Hippocampal formation (tissue), 2 donors: ENCODE measurements at places on chromosomes 11 and 22.

DNA sequence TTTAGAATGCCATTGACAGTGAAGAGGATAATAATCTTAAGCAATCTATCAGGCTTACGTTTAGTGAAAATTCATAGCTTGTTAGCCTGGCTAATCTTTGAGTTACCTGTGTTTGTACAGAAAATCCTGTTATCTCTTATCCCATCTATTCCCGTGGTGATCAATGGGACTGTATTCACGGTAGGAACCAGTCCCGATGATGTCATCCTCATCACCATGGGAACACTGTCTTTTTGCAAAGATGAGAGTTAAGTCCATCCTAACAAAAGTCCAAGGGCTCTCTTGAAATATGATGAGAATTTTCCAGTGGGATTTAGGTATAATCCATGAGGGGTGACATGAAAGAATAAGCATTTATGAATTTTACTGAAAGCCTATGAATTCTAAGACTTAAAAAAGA is 762.2 kb downstream of the ETS1 start:
- no peak for DNase-seq

- DNase-seq, result peak; percentile 33
Observed at GRCh38 chr22:37623075-37624016, 14.7 kb downstream of the GGA1 start.

- DNase-seq, result no peak
Observed at GRCh38 chr11:64631675-64632074, 40.7 kb downstream of the SLC22A12 start.

GRCh38 chr11:78818201-78818600 is 243.5 kb upstream of the NARS2 start:
- DNase-seq, result no peak

- DNase-seq, result no peak
Observed at GRCh38 chr11:74443071-74443864, 24.1 kb downstream of the KCNE3 start.

- no peak for DNase-seq
Observed at GRCh38 chr11:9825315-9825714, 161.4 kb downstream of the SWAP70 start.

- DNase-seq, result peak; percentile 6
Observed at GRCh38 chr22:49934891-49935557, 16.6 kb downstream of the CRELD2 start.

DNA sequence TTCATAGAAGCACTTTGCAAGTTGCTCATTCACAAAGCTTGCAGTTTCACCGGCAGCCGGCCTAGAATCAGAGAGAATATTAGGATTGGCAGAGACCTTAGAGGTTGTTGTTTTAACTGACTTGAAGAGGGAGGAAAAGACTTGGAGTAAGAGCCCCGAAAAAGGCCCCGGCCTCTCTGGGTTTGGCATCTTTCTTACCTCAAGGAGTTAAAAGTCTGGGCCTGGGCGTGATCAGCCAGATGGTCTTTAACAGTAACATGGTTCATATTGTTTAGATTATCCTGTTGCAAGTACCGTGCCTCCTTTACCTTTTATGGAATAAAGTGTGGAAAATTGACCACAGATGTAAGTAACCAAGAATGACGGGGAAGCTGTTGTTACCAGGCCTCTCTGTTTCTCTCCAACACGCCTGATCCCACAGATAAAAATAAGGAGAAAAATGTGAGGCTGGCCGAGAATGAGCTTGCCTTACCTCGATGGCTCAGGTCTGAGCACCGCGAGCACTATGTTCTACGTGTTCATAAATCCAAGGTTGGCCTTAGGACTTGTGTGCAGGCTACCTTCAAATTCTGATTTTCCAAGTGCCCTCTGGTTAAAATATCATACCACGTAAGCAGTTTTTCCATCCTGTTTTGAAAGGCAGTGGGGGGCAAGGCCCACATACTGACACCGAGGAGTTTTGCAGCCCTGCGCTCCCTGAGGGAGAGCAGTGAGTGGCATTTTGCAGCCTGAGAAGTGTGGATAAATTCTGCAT is 56.4 kb downstream of the PARVA start:
- DNase-seq, result no peak

DNA sequence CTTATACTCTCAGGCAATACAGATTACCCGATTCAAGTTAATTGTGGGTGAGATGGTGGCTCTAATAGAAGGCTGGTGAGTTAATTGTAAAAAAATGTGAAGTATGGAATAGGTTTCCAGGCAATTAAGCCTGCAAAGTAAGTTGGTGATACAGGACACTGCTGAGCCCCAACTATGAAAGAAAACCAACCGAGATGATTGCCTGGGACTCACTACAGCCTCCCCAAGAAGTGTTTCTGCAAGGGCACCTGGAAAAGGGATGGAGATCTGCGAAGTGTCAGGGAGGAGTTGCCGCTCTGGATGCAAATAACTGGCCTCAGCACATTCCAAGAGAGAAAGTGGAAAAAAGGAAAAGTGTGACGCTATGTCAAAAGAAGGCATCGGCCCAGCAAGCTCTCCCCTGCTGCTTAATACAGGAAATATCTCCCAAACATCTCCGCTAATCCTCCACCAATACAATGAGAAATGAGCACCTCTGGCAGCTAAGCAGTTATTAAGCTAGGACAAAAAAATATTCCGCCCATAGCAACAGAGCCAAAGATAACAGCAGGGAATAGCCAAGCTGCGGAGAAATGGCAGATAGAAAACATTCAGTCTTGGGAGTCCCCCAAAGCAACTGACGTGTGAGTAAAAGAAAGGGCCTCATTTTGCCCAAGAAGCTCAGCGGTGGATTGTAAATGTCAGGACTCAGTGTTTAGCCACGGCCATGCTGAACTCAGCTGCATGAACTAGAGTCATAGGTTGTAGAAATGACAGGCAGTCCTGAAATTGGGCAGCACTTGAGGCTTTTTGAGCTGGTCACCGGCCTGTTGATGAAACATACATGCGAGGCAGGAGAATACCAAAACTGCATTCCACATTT is 133.7 kb downstream of the SNX19 start:
- no peak for DNase-seq

GRCh38 chr11:6654281-6655019 is 1.2 kb downstream of the DCHS1 start:
- peak; percentile 22 for DNase-seq

DNA sequence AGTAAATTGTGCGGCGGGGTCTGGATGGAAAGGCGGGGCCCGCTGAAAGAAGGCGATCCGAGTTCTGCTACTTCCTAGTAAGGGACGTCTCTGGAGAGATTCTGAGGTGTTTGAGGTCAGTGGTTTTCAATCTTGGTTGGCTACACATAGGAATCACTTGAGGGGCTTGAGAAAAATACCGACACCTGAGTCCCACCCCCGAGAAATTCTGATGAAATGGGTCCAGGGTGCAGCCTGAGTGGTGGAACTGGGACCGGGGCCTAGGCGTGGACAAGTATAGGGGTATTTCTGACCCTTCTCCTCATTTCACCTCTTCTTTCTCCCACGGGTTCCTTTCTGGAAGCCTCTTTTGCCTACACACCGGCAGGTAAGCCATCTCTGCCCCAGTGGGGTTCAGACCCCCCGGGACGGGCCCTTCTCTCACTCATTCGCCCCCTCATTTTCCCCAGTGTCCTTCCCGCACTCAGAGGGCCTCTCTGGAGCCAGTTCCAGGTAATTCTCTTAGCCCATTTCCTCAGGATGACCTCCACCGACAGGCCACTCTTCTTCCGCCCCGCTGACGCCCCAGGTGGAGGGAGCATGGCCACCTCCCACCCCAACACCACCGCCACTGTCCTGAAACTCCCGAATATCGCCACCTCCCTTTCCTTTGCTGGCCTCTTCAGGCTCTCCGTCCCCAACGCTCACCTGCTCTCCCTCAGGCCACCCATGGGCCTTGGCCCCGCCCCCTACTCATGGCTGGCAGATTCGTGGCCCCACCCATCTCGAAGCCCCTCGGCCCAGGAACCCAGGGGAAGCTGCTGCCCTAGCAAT is 11.8 kb downstream of the ROBO3 start:
- no peak for DNase-seq

GRCh38 chr11:63462137-63462536 is 28.8 kb downstream of the PLAAT5 start:
- DNase-seq, result no peak

DNA sequence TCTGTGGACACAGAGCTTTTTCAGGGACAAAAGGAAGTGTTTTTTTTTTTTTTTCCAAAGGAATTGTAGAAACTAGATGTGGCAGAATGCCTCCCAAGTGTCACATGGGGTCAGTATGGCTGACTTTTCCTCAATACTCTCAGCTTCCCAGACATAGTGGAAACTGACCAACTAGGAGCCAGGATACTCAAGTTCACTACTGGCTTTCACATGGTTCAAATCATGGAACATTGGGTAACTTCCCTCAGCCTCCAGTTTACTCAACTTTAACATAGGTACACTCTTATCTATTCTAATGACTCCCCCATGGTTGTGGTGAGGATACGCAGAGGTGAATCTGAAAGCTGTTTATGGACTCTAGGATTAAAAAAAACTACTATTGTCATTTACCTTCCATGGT is 1.4 kb downstream of the SLC5A1 start:
- no peak for DNase-seq

- no peak for DNase-seq
Observed at GRCh38 chr11:67270256-67271204, 4.3 kb downstream of the GRK2 start.

- no peak for DNase-seq
Observed at GRCh38 chr11:134207538-134208239, 16.1 kb downstream of the NCAPD3 start.

DNA sequence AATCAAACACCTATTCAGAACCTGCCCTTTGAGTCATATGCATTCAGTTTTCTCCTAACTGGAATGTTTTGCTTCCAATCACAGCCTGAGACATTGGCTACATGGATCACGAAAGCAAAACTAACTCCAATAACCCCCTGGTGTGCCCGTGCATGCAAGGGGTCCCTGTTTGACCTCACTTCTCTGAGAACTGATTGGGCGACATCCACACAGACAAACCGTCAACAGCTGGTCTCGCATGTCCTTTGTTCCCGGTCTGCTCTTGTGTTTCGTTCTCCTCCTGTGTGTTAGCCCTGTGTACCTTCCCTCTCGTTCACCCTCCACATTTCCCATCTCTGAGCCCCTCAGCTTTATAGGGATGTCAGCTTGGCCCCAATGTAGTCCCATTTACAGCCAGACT is 67.2 kb upstream of the TTC12 start:
- no peak for DNase-seq

GRCh38 chr11:110251836-110252235 is 44.6 kb downstream of the RDX start:
- no peak for DNase-seq

DNA sequence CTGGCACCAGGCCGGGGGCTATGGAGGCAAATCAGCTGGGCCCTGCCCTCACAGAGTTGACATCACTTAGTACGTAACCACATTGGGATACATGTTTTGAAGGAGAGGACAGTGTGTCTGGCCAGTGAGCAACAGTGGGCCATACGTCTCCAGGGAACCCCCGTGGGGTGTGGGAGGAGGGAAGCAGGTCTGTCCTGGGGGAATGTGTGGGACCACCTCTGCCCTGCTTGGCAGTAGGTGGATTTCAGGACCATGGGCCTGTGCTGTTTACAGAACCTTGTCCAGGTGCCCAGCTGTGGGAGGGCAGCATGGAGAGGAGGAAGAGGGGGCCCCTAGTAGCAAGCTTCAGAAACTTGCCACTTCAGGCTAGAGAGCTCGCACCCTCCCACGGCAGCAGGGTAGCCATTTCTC is 21.0 kb downstream of the P2RY2 start:
- no peak for DNase-seq

GRCh38 chr11:75445315-75445953 is 12.4 kb upstream of the KLHL35 start:
- peak; percentile 39 for DNase-seq

- DNase-seq, result no peak
Observed at GRCh38 chr11:71937826-71938225, 9.0 kb downstream of the RNF121 start.
